ENCODE measurements at places on chromosomes 5 and 9. TPM values are rescaled to one million over a fixed set of nuclear protein-coding genes. Genes with fewer than 3 reads are reported as not detected.

The ANKRD18B gene
- total RNA-seq, result 7.3 TPM

DNA sequence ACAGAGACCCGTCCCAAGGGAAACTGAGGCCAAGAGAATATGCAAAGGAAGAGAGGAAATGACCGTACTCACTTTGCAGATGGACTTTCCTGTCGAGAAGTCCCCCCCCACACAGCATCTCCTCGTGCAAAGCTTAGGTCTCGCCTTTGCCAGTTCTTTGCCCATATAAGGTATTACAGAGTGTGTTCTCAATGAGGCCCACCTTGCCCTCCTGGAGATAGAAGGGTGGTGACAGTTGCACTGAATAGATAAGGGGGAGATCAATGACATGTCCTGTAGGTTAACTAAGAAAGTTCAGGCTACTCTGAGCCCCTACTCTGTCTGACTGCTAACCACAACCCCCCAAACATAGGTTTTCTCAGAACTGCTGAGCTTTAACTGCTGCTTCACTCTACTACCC, 68.2 kb upstream of the SPTLC1 start:
- H3K27ac ChIP-seq, result no peak overlapping the region
- H3K27me3 ChIP-seq, result no peaks in the 10 kb centered on the region
- H3K4me3 ChIP-seq, result no peak overlapping the region
- no peaks in the 10 kb centered on the region for H3K4me1 ChIP-seq

The PSIP1 gene
- 30.4 TPM for total RNA-seq

DNA sequence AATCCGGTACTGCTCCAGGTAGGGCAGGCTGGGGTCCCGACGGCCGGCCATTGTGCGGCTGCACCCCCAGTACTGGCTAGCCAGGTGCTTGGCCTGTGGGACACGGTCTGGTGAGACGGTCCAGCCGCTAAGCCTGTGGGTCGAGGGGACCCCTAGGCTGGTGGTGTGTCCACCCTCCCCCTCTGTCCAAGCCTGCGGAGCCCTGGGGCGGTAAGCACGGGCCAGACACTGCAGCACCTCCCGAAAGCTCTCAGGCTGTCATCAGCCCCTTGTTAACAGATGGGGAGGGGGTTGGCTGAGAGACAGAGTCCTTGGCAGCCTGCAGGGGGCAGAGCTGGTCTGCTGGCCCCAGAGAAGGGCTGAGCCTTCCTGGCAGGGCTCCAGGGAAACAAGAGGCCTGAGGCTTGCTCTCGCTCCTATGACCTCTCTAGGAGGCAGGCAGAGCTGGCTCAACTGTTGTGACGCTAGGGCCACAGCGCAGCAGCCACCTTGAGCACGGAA, 11.8 kb upstream of the MRNIP start:
- H3K27me3 ChIP-seq, result no peaks in the 10 kb centered on the region
- DNase-seq, result no peak
- H3K4me3 ChIP-seq, result no peak overlapping the region

DNA sequence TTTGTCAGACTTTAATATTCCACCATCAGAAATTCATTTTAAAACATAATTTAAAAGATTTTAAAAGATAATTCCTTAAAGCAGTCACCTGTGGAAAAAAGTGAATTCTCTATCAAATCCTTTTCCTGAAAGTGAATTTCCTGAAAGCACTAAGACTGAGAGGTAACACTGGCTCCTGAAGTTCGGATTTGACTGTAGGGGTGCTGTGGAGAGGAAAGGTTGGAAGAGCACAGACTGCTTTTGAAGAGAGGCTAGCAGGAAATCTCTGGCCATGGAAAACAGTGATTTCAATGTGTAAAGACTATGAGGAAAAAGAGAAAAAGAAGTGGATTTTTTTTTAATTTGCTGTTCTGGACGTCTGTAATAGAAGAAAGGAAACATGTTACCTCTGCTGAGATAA, 35.7 kb upstream of the TMEM161B start:
- no peaks in the 10 kb centered on the region for H3K36me3 ChIP-seq
- H3K4me3 ChIP-seq, result no peak overlapping the region
- no peak overlapping the region for H3K27ac ChIP-seq
- H3K27me3 ChIP-seq, result no peaks in the 10 kb centered on the region
- no peak for DNase-seq

GRCh38 chr5:65061250-65061973, 292.7 kb downstream of the CWC27 start:
- no peak for DNase-seq
- no peaks in the 10 kb centered on the region for H3K36me3 ChIP-seq
- H3K27me3 ChIP-seq, result no peaks in the 10 kb centered on the region
- no peak overlapping the region for H3K4me3 ChIP-seq

DNA sequence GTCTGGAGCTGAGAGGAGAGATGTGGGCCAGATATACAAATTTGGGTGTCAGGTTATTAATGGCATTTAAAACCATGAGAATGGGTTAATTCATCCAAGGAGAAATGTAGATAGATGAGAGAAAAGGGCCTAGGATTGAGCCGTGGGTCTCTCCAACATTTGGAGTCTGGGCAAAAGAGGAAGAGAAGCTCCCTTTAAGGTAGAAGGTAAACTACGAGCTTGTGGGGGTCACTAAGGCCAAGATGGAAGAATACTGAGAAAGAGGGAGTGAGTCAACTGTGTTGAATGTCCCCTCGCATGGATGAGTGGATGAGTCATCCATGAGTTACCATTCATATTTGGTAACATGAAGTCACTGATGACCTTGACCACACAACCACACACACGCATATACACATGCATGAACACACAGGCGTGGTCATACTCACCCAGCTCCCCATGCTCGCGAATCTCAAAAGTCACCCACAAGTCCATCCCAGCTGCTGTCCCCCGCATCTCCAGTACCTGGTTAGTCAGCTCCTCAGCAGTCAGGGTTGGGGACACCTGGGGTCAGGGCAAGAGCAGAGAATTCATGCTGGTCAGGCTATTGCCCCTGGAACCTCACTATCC, 6.8 kb upstream of the FCHSD1 start:
- no peak overlapping the region for H3K27ac ChIP-seq
- H3K4me1 ChIP-seq, result no peaks in the 10 kb centered on the region
- H3K27me3 ChIP-seq, result no peaks in the 10 kb centered on the region
- no peak for DNase-seq
- no peaks in the 10 kb centered on the region for H3K36me3 ChIP-seq

- H3K27me3 ChIP-seq, result no peaks in the 10 kb centered on the region
- H3K4me3 ChIP-seq, result no peak overlapping the region
- DNase-seq, result no peak
- no peaks in the 10 kb centered on the region for H3K4me1 ChIP-seq
- H3K36me3 ChIP-seq, result no peaks in the 10 kb centered on the region
- no peak overlapping the region for H3K27ac ChIP-seq
Observed at GRCh38 chr5:156393980-156394379, 67.0 kb downstream of the SGCD start.

GRCh38 chr5:154818471-154819116, 31.8 kb downstream of the FAXDC2 start:
- H3K36me3 ChIP-seq, result peaks cover 30% of the 10 kb centered on the region
- H3K27me3 ChIP-seq, result no peaks in the 10 kb centered on the region
- H3K4me3 ChIP-seq, result no peak overlapping the region
- no peak overlapping the region for H3K27ac ChIP-seq
- H3K4me1 ChIP-seq, result no peaks in the 10 kb centered on the region

The HTR1A gene
- not detected for total RNA-seq

The ANKRA2 gene
- total RNA-seq, result 6.7 TPM

DNA sequence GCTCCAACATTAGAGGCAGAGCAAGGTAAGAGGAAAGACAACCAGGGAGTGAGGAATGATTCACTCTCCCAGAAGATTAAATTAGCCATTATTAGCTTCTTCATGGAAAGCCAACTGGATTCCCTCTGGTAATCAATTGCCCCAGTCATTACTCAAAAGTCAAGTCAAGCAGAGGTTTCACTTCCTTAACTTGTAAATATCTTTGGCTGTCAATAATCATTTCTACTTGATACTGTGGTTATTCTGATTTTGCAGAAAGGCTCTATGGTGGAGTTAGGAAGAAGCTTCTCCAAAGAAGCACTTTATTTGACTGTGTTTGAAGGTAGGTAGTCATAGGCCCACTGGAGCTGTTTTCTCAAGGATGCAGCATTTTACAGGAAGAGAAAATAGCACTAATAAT, 78.0 kb downstream of the JAKMIP2 start:
- no peaks in the 10 kb centered on the region for H3K4me1 ChIP-seq
- no peak overlapping the region for H3K4me3 ChIP-seq
- no peaks in the 10 kb centered on the region for H3K27me3 ChIP-seq
- no peaks in the 10 kb centered on the region for H3K36me3 ChIP-seq
- no peak for DNase-seq

The KIF24 gene
- 7.2 TPM for total RNA-seq

- no peaks in the 10 kb centered on the region for H3K4me1 ChIP-seq
- H3K27me3 ChIP-seq, result no peaks in the 10 kb centered on the region
- peak; percentile 17 for DNase-seq
- H3K36me3 ChIP-seq, result no peaks in the 10 kb centered on the region
Observed at GRCh38 chr9:82606492-82607382, 456.2 kb downstream of the RASEF start.

- no peaks in the 10 kb centered on the region for H3K36me3 ChIP-seq
- no peaks in the 10 kb centered on the region for H3K27me3 ChIP-seq
- H3K4me1 ChIP-seq, result no peaks in the 10 kb centered on the region
- H3K27ac ChIP-seq, result no peak overlapping the region
- DNase-seq, result no peak
Observed at GRCh38 chr5:155575861-155576260, 562.3 kb downstream of the KIF4B start.

DNA sequence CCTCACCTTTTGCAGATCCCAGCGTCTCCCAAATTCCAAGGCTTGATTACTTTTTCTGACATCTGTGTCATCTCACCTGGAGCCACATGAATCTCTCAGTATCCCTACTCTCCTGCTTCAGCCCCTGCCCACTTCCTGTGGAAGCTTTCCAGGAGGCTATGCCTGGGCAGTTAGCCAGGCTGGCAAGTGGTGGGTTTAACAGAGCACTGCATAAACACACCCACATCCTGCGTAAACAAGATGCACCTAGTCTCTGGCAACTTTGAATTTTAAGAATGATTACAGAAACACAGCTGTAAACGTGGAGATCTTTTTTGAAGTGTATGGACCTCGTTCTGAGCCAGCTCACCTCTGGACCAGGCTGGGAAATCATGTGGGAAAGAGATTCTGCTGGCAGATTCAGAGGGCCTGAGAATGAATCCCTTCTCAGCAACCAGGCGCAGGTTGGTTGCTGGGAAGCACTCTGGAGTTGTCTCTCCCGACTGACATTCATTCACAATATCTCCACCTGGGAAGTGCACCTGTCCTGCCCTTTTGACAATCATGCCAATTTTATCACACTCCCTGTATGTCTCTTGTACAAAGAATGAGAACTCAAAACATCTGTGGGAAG, 55.7 kb upstream of the FANCC start:
- H3K36me3 ChIP-seq, result no peaks in the 10 kb centered on the region
- peaks cover 3% of the 10 kb centered on the region for H3K4me1 ChIP-seq
- no peak for DNase-seq
- peak overlapping the region; percentile 54 for H3K27ac ChIP-seq
- H3K4me3 ChIP-seq, result no peak overlapping the region

The UBE2QL1 gene
- not detected for total RNA-seq

GRCh38 chr9:112207451-112207850, 32.4 kb upstream of the SUSD1 start:
- no peaks in the 10 kb centered on the region for H3K36me3 ChIP-seq
- H3K4me3 ChIP-seq, result no peak overlapping the region
- no peak for DNase-seq
- no peaks in the 10 kb centered on the region for H3K27me3 ChIP-seq

All from Panc1 (cell line).